ENCODE measurements at places on chromosomes 4 and X.

DNA sequence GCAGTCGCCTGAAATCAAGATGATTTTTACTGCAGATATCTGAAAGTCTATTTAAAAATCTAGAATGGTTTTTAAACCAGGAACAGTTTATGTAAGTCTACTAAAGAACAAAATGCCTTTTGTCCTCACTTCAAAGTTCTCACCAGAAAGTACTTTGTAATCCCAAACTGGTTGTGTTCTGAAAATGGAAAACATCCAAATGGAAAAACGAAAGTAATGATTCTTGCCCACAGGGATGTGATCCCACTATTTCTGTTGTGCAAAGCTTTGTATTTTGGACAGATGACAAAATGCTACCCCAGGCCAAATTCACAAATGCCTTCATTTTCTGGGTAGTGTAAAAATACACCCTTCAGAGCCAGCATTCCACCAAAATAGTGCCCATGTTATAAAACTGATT is 265.5 kb upstream of the FTHL17 start:
- DNase-seq = no peak

DNA sequence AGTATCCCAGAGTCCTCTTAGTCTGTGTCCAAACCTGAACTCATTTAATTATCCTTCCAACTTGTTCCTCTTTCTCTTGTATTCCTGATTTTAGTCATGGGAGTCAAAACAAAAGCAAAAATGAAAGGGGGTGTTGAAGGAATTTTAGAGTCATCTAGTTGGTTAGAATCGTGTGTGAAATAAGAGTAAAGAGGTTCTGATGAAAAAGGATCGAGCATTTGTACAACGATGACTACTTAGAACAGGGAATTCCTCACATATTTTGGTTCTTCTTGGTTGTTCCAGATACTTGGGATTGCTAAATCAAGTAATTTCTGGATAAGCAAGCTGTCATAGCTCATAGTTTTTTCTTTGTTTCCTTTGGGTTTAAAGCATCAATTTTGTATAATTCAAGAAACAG is 194.4 kb downstream of the BCOR start:
- DNase-seq = no peak

DNA sequence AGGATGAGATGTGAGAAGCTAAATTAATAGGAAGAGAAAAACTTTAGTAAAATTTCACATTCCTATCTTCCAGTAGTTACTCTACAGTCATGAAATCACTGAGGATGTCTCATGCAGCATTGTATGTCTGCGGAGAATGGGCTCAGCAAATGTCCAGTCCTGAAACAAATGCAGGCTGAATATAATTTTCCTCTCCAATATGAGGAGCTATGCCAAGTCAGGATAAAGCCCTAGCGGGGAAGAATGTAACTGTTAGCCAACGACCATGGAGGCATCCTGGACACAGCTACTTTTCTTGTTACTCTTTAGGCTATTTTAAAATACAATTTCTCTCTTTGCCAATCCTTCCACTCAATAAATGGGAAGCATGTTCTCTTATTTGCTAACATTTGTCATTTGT is 127.7 kb downstream of the PRKX start:
- no peak for DNase-seq

- DNase-seq = no peak
These were observed 28.3 kb downstream of the STK32B start for GRCh38 chr4:5079581-5079980.

DNA sequence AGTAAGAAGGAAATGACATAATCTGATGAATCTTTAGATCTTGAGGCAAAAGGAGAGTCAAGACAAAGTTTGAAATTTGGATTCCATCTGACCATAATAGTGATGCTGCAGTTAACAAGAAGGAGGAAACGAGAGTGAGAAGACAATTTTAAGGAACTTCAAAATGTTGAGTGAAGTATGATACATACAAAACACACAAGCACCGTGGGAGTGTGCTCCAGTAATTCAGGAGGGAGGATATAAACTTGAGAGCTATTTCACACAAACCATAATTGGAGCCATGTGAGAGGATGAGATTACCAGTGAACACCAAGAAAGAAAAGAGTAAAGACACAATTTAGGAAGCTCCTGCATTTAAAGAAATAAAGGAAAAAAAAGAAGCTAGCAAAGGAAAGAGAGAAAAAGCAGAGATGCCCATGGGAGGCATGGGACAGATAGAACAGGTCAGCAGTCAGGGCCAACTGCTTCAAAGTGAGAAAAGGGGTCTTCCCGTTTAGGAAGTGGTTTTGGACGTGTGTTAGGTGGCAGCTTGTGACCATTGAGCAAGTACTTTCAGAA is 150.7 kb upstream of the SLC7A11 start:
- DNase-seq = no peak

GRCh38 chr4:25578432-25578831 is 77.2 kb upstream of the SLC34A2 start:
- DNase-seq = no peak

GRCh38 chr4:121551271-121551670 is 145.5 kb downstream of the ANXA5 start:
- no peak for DNase-seq

DNA sequence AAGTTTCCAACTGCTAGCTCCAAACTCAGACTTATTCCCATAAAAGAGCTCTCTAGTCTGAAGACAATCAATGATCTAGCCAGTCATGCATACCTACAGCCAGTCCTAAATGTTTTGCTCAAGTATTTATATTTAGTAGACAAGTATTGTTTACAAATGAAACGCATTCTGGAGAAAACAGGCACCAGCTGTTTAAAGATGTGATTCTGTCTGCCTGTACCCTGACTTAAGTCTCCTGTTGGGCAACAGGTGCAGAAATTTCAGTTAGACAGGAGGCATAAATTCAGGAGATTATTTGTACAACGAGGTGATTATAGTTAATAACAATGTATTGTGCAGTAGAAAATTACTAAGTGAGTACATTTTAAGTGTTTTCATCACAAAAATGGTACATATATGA is 28.9 kb downstream of the LNX1 start:
- no peak for DNase-seq

GRCh38 chr4:113575401-113575800 is 186.1 kb downstream of the CAMK2D start:
- DNase-seq = no peak

DNA sequence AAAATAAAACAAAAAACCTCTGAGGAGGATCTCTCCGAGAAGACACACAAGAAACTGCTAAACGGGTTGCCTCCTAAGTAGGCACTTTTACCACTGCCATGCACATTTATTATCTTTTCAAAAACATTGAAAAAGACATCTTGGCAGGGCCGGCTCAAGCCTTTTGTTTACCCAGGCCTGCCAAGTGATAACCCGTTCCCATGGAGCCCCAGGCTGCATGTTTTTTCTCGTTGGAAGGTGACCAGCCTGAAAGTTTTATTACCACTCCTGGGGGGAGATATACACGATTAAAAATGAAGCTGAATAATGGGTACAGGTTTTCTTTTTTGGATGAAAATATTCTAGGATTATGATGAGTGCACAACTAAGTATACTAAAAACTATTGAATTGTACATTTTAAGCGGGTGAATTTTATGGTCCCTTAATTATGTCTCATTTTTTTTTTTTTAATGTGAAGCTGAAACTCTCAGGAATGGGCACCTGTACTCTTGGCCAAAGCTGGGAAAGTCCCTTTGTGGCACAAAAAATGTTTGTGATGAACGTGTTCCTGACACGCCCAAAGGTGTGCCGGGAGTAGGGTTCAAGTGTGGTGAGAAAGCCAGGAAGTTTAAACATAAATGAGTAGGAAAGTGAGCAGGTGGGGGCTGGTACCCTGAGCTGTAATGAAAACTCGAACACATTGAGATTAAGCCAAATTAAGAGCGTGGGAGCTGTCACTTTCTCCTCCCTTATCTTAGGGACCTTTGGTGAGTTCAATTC is 1.5 kb upstream of the MAP7D2 start:
- DNase-seq = no peak

DNA sequence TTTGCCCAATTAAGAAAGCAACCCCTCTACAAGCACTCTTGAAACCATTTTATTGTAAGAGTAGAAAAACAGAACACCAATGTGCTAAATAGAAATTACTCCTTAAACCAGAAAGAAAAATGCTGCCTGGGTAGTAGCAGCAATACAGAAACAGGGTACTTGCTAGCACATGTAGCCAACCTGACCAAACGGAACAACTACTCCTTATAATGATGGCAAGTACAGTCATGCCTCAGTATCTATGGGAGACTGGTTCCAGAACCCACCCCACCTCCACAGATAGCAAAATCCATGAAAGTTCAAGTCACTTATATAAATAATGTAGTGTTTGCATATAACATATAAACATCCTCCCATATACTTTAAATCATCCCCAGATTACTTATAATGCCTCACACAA is 168.8 kb downstream of the ATRX start:
- no peak for DNase-seq

- no peak for DNase-seq
These were observed 117.9 kb downstream of the SH3KBP1 start for GRCh38 chrX:19769467-19769866.

DNA sequence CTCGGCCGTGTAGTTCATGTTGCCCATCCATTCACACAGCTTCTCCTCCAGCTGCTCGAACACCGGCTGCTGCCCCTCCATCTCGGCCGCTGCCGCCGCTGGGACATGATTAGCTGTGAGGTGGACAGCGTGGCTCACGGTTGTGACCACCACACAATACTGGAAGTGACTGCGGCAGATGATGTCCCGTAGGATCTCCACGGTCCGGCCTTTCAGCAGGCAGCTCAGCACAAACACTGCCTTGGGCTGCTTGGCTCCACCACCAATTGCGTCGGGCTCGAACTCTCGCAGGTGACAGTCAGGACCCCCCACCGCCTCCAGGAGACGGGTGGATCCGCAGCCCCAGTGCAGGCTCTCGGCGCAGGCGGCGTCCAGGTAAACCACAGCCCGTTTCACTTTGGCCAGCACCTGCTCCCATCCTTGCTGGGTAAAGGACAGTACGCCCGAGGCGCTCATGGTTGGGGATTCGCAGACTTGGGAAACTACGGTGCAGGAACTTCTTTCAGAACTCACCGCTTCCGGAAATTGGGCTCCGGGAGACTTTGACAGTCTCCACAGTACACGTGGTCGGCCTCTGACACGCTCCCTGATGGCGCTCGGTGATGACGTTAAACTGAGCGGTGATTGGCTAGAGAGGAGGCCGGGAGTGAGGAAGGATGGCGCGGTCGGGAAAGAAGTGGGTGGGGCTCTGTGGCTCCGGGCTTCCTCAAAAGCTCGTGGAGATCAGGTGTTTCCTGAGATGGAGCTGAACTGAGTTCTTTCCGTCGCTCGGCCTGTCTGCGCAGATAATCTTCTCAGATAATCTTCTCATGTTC is at the start of gene SCFD2:
Gene SCFD2, minus strand, starts transcription at position 576 of the 815 bp plus-strand sequence.
- peak; percentile 97 for DNase-seq

- no peak for DNase-seq
These were observed 1.5 kb downstream of the OPHN1 start for GRCh38 chrX:68431836-68432235.

DNA sequence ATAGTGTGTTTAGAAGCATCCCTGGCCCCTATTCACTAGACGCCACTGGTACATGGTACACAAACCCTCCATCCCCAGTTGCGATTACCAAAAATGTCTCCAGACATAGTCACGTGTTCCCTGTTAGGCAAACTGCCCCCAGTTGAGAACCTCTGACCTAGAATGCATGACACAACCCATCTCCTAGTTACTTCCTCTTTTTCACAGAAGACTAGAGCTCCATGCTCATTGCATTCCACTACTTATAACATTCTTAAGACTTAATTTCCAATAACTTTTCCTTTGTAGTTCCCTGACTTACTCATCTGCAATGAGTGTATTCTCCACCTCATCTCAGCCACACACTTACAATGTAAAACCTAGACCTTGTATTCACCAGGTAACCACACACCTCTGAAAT is 68.6 kb downstream of the PRSS12 start:
- DNase-seq = no peak

DNA sequence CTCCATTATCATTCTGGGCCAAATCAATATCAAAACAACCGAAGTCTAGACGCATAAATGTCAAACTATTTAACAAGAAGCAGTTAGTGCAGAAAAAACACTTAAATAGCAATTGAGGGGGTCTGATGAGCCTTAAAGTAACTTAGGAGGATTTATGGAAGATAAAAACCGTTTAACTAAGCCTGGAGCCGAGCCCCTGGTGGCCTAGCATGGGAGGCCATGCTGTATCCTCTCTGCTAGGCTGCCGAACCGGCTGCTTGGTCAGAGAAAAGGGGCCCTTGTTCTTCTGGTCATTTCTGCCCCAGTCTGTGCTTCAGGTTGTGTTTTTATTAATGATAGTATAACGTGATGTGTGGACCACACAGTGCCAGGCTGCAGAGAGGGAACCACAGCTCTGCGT is 72.4 kb downstream of the CPZ start:
- DNase-seq = no peak

GRCh38 chr4:123632693-123633030 is 236.1 kb downstream of the SPRY1 start:
- DNase-seq = no peak

GRCh38 chr4:168658751-168659150 is 161.9 kb downstream of the PALLD start:
- DNase-seq = no peak

GRCh38 chr4:164197556-164197955 is 556.4 kb upstream of the SMIM31 start:
- no peak for DNase-seq

DNA sequence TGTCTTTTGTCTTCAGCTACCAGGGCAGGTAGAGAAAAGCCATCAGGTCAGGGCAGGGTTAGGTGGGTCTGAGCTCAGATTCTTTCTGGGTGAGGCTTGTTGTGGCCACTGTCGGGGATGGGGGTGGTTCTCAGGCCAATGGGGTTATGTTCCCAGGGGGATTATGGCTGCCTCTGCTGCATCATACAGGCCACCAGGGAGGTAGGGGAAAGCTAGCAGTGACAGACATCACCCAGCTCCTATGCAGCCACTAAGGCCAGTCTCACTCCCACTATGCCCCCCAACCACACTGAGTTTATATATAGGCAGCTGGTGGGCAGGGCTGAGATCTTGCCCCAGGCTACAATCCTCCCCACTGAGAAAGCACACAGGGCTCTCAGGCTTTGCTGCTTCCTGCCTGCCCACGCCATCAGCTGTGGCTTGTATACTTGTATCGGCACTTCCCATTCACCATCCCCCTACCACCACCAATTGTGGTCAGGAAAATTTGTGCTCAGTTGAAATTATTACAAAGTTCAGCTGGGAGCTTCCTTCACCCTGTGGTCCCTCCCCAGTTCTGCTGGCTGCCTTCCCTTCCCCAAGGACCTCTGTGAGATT is 72.6 kb upstream of the PTPN13 start:
- no peak for DNase-seq

DNA sequence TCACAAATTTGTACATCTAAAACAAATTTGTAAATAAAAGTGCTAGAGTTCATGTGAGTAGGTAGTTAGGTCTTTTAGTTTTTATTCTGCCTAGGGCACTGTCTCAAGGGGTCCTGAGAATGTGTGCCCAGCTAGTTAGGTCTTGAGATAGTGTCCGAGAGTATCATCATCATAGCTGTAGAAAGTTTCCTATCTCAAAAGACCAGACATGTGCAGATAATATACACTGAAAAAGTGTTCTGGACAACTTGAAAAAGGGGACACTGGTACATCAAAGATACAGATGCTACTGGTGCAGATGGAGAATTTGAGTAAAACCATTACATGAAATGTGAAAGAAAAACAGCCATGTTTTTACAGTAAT is 1.8 kb upstream of the ZCCHC4 start:
- no peak for DNase-seq
